ENCODE measurements at places on chromosomes 4 and X.

DNA sequence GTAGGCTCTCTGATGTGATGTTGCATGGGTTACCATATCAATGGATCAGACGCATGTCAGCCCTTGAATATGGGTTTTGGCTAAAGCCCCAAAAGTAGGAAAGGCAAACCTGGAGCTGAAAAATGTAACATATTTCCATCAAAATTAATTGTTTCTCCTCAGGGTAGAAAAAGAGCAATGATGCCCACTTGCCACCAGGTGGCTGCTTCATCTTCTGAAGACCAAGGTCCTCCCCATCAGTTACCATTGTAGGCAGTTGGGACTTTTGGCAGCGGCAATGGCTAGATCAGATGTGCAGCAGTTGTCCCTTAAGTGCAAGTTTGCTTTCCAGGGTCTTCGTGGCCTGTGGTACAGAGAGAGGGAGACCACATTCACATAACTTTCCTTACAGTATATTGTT lies 118.2 kb downstream of the NAF1 start:
- DNase-seq, result peak; percentile 26

DNA sequence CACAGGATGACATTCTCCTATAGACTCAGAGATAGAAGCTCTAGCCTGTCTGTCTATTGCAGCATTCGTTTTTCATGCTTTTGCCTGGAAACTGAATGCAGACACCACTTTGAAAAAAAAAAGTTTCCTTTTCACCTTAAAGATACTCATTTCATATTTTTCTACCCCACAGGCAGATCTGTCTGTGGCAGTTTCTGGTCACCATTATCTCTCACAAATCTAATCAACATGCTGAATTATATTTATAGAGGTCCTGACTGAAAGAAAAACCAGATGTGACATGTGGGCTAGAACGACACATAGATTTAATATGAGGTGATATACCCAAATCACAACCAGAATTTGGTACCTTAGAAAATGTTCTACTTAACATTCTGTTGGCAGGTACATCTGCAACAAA lies 28.2 kb downstream of the ADGRG4 start:
- DNase-seq, result no peak

GRCh38 chr4:74590476-74590875 lies 145.5 kb downstream of the AREG start:
- DNase-seq, result no peak

DNA sequence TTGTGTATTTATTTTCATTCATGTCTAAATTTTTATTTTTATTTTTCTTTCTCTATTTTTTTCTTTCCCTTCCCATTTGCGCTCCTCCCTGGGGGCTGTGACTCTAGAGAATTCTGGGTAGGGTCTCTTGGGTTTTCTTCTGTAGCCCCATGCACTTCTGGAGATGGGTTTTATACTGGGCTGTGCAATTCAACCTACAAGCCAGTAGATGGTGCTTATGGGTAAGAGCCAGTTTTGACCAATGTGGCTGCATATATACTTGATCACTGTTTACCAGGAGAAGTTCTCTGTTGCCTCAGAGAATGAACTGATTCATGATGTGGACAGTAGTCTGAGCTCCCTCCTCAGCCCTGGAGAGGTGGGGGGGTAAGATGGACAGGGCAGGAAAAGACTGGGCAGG lies 614.6 kb downstream of the PCDH19 start:
- no peak for DNase-seq

- peak; percentile 83 for DNase-seq
Measured at GRCh38 chrX:153947009-153947769, 2.7 kb upstream of the RENBP start.

GRCh38 chrX:20361081-20361889 lies 94.6 kb upstream of the RPS6KA3 start:
- DNase-seq, result no peak

- no peak for DNase-seq
Measured at GRCh38 chr4:15906020-15906443, 32.5 kb downstream of the FGFBP1 start.

- no peak for DNase-seq
Measured at GRCh38 chr4:61195101-61195500, 5.0 kb upstream of the ADGRL3 start.

GRCh38 chrX:153727123-153727931 lies 2.7 kb downstream of the ABCD1 start:
- DNase-seq, result no peak

GRCh38 chr4:84470204-84470785 lies 28.8 kb downstream of the NKX6-1 start:
- peak; percentile 22 for DNase-seq

- DNase-seq, result no peak
Measured at GRCh38 chr4:52983563-52984303, 121.6 kb downstream of the RASL11B start.

- no peak for DNase-seq
Measured at GRCh38 chr4:124105212-124105611, 607.3 kb downstream of the ANKRD50 start.

DNA sequence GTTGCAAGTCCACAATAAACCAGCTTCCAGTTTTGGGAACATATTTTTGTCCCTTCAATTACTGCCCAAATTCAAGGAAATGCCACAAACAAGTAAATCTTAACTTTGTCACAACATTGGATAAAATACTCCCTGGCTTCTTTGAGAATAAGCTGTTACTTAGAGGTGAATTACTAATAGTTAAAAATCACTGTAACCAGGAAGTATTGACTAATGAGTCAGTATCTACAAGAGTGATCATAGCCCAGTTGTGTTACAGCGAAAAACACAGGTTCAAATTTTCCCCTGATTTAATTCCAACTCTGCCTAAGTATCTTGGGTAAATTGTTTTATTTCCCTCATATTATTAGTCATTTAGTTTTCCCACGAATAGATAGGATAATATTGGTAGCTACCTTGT lies 291.2 kb upstream of the PPARGC1A start:
- no peak for DNase-seq

- no peak for DNase-seq
Measured at GRCh38 chr4:147617841-147618691, 869 bp downstream of the TMEM184C start.
